Retina (tissue), 1 donor: ENCODE measurements at places on chromosomes 16 and 17.

GRCh38 chr17:11353601-11354000 lies 112.6 kb downstream of the SHISA6 start:
- no peak for DNase-seq

GRCh38 chr17:75516255-75516618 lies at the start of gene TSEN54:
TSEN54 (plus strand) TSS chr17:75516528; CDS start chr17:75516561, 33 bp downstream.
- DNase-seq, result no peak

DNA sequence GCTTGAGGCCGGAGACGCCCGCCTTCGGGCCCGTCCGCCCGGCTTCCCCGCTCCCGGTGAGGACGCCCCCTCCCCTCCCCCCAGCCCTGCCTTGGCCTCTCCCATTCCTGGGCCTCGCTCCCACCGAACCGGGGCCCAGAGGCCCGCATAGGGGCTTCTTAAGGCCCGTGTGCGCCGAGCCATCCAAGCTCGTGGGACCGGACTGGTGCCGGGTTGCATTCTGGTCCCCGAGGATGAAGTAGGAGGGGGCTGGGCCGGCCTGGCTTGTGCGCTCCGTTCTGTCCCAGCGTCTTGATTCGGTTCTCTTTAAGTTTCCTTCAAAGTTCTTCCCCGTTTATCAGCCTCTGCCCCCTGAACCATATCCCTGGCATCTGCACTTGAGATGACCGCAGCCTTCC lies 488 bp downstream of the SENP3 start:
- DNase-seq, result no peak

- DNase-seq, result peak; percentile 78
Measured at GRCh38 chr17:7478276-7479212, 887 bp downstream of the ZBTB4 start.

- DNase-seq, result no peak
Measured at GRCh38 chr17:42944211-42944610, 20.0 kb downstream of the AARSD1 start.

DNA sequence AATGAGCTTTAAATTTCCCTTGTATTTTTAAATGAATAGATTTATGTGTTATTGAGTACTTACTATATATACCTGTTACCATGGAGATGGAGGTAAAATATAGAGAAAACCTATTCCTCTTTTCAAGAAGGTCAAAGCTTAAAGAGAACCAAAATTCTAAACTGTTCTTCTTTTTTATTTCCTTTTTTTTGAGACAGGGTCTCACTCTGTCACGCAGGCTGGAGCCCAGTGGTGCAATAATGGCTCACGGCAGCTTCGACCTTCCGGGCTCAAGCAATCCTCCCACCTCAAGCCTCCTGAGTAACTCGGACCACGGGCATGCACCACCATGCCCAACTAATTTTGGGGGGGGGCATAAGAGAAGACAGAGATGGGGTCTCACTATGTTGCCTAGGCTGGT lies 25.0 kb upstream of the TMEM97 start:
- no peak for DNase-seq

- no peak for DNase-seq
Measured at GRCh38 chr16:10880594-10881452, 3.8 kb downstream of the CIITA start.

GRCh38 chr17:4852567-4853207 lies 19.5 kb downstream of the MINK1 start:
- no peak for DNase-seq

GRCh38 chr16:25297151-25297787 lies 39.6 kb upstream of the ZKSCAN2 start:
- no peak for DNase-seq

- peak; percentile 54 for DNase-seq
Measured at GRCh38 chr17:17103160-17103559, 60.9 kb downstream of the MPRIP start.

- DNase-seq, result no peak
Measured at GRCh38 chr17:72421128-72422092, 300.6 kb downstream of the SOX9 start.

GRCh38 chr16:65524231-65524630 lies 402.4 kb upstream of the CDH11 start:
- DNase-seq, result no peak

- peak; percentile 57 for DNase-seq
Measured at GRCh38 chr17:29291163-29291752, 2.7 kb downstream of the NUFIP2 start.

- no peak for DNase-seq
Measured at GRCh38 chr16:66422366-66422765, 4.7 kb upstream of the BEAN1 start.

DNA sequence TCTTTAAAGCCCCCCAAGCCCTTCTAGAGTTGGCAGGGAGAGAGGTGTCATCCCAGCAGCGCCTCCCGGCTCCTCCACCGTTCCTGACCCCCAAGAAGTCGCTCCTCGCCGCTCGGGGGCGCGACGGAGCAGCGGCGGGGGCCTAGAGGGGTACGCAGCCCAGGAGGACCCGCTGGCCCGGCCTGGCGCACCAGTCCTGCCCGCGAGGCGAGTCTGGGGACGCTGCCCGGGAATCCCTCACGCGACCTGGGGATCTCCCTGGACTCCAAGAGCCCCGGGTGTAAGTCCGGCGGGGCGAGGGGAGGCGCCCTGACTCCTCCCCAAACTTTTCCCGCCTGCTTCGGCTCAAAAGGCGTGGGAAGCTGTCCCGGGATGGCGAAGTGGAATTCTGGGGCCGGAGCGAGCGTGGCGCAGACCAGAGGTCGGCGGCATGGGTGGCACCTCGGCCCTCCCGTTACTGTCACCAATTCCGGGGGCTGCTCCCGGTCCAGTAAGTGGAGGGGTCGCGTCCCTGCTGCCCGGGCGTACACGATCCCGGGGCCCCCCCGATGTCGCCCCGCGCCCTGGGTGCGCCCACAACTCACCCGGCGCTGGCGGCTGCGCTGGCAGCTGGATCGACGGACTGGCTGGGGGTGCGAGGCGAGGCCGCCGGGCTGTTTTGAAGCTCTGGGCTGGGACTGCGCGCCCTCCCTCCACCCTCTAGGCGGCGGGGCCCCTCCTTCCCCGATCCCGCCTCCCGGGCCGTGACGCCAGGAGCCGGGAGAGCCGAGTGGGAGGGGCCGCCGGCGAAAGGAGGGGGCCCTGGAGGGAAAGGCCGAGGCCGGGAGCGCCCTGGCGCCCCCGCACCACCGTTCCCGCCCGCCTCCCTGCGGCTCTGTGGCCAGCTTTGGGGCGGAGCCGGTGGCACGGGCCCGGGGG lies at the start of gene EMP2:
Gene EMP2, minus strand, starts transcription at position 634 of the 918 bp plus-strand sequence. CDS start 32,981 bp downstream, outside the sequence.
- peak; percentile 85 for DNase-seq

GRCh38 chr17:7174603-7175326 lies 4.4 kb downstream of the ASGR1 start:
- DNase-seq, result no peak

DNA sequence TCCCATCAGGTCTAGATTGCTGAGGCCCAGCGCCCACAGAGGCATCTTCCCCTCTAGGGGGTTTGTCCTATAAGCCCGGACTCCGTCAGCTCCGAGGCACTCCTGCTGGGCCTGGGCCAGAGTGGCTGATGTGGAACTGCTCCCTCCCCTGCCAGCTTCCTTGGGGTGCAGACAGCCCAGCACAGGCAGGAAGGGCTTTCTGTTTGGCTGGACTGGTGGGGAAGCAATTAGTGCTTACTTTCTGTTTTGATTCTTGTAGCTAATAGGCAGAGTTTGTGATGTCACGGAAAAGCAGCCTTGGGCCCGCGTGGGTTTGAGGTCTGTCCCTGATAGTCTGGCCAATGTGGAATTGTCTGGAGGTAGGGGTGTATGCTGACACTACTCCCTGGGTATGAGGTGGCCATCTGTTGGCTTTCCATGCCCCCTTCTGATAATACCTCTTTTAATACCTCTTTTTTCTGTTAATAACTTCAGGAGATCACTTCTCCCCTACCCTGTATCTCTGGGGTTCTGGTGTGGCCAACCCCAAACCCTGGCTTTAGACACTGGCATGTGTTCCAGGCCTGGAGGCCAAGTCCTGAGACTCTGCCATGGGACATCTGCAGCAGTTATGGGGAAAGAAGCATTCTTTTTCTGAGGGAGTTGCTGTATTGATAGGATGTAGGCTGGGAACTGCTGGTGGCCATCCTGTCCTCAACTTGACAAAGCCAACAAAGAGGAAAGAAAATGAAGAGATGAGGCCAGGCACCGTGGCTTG lies 190.9 kb downstream of the RAB11FIP4 start:
- DNase-seq, result no peak

- DNase-seq, result no peak
Measured at GRCh38 chr17:57108671-57109392, 23.8 kb downstream of the AKAP1 start.

- DNase-seq, result no peak
Measured at GRCh38 chr17:13746404-13746803, 144.7 kb upstream of the HS3ST3A1 start.
